ENCODE measurements at places on chromosomes 1 and 21. TPM values are rescaled to one million over a fixed set of nuclear protein-coding genes. Genes with fewer than 3 reads are reported as not detected.

The PDE4B gene
- 5.2 TPM for total RNA-seq

The HLX gene
- total RNA-seq, result 9.8 TPM

The KCNJ9 gene
- not detected for total RNA-seq

The IRF6 gene
- 104 TPM for total RNA-seq

The HSD3B2 gene
- 1.8 TPM for total RNA-seq

The F3 gene
- 26.0 TPM for total RNA-seq

The NKAIN1 gene
- total RNA-seq, result 0.14 TPM

The SDF4 gene
- total RNA-seq, result 190 TPM

The CNR2 gene
- 0.03 TPM for total RNA-seq

The FAM3B gene
- 43.1 TPM for total RNA-seq

The CDCP2 gene
- not detected for total RNA-seq

The IBA57 gene
- 12.8 TPM for total RNA-seq

Measured in mucosa of gallbladder (tissue), 1 donor.